ENCODE measurements at places on chromosomes 11 and 22. TPM values are rescaled to one million over a fixed set of nuclear protein-coding genes. Genes with fewer than 3 reads are reported as not detected.

The ST3GAL4 gene
- 42.0 TPM for total RNA-seq

The GGTLC3 gene
- not detected for total RNA-seq

The OR4C5 gene
- not detected for total RNA-seq

The OR4D5 gene
- not detected for total RNA-seq

The ANKK1 gene
- 0.12 TPM for total RNA-seq

The SEC14L2 gene
- total RNA-seq, result 33.7 TPM

The GRIK4 gene
- total RNA-seq, result 0.12 TPM

The OR5B12 gene
- total RNA-seq, result not detected

The CABP4 gene
- not detected for total RNA-seq

The LDHAL6A gene
- total RNA-seq, result not detected

The RAB36 gene
- 1.8 TPM for total RNA-seq

The IRAG1 gene
- total RNA-seq, result 3.6 TPM
